Activated naive CD8-positive, alpha-beta T cell treated with anti-CD3 and anti-CD28 coated beads for 36 hours (primary cell): ENCODE measurements at places on chromosomes 5 and 9. TPM values are rescaled to one million over a fixed set of nuclear protein-coding genes. Genes with fewer than 3 reads are reported as not detected.

- no peak for DNase-seq
Observed at GRCh38 chr9:137023157-137023556, 4.9 kb downstream of the ABCA2 start.

CARTPT gene
- total RNA-seq, result not detected

ABLIM3 gene
- total RNA-seq, result not detected

CCDC171 gene
- total RNA-seq, result 1.9 TPM

CYSRT1 gene
- total RNA-seq, result 0.49 TPM

PCDHGB3 gene
- total RNA-seq, result not detected
